Left ventricle myocardium inferior (tissue), 1 donor: ENCODE measurements at places on chromosomes 7 and 10.
A peak's percentile ranks its signal among the peaks of the same experiment; 100 is the strongest.

DNA sequence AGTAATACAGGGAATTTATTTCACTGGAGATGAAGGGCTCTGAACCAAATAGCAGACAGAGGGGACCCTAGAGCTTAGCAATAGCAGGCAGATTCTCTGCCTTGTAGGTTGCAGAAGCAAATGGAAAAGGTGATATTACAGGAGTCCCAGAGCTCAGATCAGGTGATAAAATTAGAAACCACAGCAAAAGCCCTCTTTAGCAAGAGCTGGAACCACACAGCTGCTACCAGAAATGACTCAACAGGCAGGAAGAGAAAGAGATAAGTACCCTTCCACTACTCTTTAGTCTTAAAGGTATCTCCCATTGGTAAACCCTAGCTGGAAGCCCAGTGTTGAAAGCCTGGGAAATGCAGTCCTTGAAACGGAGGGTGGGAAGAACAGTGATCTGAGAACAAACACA is 535.6 kb upstream of the GHITM start:
- DNase-seq: no peak

DNA sequence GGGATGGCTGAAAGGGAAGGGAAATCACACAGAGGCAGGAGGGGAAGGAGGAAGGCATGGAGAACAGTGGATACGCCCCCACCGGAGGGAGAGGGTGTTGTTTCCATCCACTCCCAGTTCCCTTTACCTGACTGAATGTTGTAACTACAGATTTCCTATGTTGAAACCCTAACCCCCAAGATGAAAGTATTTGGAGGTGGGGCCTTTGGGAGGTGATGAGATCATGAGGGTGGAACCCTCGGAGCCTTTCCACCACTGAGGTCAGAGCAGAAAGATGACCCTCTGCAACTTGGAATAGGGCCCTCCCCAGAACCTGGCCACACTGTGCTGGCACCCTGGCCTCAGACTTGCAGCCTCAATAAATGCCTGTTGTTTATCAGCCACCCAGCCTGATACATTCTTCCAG is 48.6 kb upstream of the CNPY1 start:
- DNase-seq: no peak

- DNase-seq: peak; percentile 12
These were observed 48.7 kb downstream of the CAMK2B start for GRCh38 chr7:44276571-44277221.

DNA sequence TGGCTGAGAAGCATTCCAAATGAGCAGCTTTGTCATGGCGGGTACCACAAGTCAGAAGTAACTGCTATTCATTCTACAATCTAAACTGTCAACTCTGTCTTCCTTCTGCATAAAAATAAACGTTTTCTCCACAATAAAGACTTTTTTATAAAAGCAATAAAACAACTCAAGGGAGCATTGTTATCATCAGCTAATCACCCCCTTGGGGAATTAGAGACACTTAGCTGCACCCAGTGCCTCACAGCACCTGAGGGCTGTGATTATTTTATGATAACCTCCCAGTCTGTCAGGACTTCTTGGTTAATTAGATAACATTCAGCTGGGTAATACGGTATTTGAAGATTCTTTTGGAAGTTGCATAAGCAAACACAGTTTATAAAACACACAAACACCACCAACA is 155.6 kb downstream of the PPP1R3A start:
- DNase-seq: no peak

DNA sequence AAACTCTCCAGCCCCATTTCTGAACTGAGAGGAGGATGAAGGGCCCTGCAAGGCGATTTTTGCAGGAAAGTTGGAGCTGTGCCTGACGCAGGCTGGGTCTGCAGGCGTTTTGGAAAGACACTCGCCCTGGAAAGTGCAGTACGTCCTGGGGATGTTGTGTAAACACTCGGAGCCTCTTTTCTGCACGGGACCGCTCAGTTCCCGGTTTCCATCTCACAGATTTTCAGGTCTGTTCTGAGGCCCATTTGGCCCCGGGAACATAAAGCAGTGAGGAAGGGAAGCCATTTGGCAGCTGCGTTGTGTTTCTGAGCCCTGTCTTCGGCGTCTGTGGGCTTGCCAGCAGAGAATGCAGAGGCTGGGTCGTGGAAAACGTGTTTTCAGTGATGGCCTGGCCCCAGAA is 655.0 kb upstream of the MGMT start:
- DNase-seq: peak; percentile 22

DNA sequence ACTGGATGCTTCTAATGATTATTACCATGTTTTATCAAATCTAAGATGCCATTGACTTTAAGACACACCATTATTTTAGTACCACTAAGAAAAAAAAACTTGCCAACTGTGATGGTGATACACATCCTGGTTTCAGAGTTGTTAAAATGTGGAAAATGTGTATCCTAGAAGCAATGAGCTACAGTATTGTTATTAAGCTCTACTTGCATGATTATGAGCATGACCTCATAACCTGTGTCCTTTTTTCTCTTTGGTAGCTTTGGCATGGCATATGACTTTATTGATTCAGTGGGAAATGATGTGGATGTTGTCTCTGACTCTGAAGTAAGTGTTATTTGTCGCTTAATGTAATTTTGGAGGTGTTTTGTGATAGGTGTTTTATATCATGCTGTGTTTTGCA is 3.3 kb downstream of the EDRF1 start:
- no peak for DNase-seq

DNA sequence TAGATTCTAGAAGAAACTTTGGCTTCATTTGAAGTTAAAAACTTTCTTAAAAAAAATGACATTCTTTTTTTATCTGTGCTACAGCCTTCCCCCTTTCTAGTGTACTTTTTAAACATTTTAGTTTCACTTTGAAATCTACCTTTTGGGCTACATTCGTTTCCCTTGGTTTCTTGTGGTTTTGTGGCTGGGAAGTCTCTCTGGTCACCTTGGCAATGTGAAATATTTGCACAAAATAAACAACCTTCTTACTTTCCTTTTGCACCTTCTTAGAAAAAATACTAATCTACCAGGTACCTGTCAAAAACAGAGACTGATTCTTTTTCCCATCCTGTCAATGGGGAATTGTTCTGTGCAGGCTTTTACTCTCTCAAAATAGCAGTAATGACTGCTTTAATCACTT is 350.2 kb downstream of the GATA3 start:
- no peak for DNase-seq

DNA sequence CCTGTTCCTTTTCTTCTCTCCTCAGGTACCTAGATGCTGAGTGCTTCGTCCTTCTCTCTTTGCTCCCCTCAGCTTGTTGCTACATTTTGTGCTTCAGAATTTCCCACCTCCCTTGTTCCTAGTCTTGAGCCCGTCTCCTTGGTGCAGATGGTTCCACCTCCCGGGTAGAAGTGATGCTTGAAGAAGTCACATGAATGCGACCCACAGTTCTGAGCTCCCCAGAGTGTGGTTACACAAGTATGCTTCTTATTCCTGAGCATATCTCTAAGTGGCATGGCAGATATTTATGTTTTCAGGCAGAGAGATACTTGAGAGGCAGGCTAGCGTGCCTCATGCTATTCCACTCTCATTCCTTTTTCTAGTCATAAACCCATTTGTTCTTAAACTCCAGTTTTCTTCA is 34.0 kb downstream of the INPP5F start:
- no peak for DNase-seq

- DNase-seq: no peak
These were observed 25.2 kb downstream of the GRID1 start for GRCh38 chr10:86341361-86341811.

- no peak for DNase-seq
These were observed 212.6 kb downstream of the FOXP2 start for GRCh38 chr7:114627231-114627630.

- peak; percentile 74 for DNase-seq
These were observed 15.9 kb downstream of the CAMK2B start for GRCh38 chr7:44309271-44310091.
